Myocyte (in vitro differentiated cells): ENCODE measurements at places on chromosomes 11 and 22.

GRCh38 chr11:71240061-71240690 is 12.2 kb downstream of the SHANK2 start:
- no peak for DNase-seq

GRCh38 chr11:35259529-35259928 is 120.6 kb downstream of the CD44 start:
- DNase-seq: no peak

GRCh38 chr11:117045196-117045595 is 53.0 kb downstream of the SIK3 start:
- peak; percentile 67 for DNase-seq

DNA sequence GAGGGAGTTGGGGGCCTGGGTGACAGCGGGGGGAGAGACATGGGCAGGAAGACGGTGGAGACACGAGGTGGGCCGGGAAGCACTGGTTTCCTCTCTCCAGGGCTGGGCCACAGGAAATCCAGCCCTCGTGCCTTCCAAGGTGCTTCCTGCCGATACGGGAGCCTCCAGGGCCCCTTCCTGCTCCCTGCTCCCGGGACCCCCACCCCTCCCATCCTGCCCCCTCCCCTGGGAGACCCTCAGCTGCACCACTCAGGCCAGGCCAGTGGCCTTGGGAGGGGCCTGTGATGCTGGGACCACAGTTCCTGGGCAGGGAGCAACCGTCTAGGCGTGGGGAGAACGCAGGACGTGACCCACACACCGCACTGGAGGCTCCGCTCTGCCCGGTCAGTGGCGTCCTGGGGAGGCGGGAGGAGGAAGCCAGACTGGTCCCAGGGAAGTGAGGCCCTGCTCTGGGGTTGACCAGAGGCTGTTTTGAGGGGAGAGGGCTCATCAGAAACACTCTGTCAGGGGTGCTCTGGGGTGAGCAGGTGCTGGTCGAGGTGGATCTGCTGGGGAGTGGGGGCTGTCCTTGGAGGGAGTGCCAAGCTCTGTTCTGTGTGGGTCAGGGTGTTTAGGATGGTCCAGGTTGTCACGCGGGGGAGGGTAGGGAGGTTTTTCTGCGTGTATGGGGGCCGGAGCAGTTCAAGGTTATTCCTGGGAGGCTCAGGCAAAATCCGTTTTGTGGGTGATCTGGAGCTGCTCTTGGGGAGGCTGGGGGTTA is at the start of gene SHANK3:
TSS of gene SHANK3 (plus strand) at position 353 of the 760 bp plus-strand sequence.
- no peak for DNase-seq
